ENCODE measurements at places on chromosomes 11 and 22.

- no peak for DNase-seq
These were observed 546.4 kb downstream of the TBC1D22A start for GRCh38 chr22:47308886-47309285.

DNA sequence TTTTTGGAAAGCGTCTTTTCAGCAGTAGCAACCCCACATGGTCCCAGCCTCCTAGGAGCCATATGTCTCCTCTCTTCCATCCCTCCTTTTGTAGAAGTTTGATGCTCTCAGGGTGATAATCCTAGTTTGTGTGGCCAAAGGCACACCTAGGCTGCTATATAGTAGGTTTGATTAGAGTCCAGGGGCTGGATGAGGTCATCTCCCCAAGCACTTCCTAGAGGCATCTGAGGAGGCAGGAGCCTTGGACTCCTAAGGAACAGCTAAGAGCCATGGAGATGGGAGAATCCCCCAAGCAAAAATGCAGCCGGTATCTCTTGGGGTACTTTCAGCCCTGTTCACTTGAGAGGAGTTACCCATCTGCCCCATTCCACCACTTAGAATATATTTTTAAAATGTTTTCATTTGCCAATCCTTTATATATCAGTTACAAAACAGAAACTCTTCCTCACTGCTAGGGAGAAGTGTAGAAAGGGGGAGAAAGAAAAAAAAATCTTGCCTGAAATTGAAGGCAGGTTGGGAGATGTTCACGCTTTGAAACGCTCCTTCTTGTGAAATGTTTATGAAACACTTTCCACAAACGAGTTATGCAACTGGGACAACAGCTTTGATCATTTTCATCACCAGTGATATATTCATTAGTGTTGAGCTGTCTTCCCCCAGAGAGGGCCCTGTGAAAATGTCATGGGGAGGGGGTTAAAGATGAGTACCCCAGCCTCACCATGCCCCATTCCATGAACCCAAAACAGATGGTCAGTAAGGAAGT lies 31.9 kb upstream of the TLCD5 start:
- DNase-seq, result no peak

- no peak for DNase-seq
These were observed 50.4 kb downstream of the TPCN2 start for GRCh38 chr11:69099180-69099579.

GRCh38 chr22:17930455-17931313 lies 93.7 kb downstream of the MICAL3 start:
- DNase-seq, result no peak

GRCh38 chr11:2741377-2742131 lies 41.8 kb upstream of the KCNQ1OT1 start:
- DNase-seq, result no peak

DNA sequence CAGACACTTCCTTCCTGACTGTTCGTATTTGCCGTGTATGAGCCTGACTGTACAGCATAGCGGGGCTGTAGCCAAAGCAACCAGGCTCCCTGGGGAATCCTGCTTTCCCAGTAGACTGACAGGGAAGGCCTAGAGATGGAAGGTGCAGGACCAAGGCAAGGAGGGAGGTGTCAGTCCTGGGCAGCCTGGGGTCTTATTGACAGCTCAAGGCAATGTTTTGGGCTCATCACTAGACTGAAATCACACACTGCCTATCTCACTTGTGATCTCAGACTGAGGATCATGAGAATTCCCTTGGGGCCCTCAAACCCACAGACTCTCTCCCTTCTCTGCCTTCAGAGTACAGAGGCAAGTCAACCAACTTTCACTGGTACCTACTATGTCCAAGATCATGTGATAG lies 346.8 kb upstream of the NARS2 start:
- DNase-seq, result no peak

DNA sequence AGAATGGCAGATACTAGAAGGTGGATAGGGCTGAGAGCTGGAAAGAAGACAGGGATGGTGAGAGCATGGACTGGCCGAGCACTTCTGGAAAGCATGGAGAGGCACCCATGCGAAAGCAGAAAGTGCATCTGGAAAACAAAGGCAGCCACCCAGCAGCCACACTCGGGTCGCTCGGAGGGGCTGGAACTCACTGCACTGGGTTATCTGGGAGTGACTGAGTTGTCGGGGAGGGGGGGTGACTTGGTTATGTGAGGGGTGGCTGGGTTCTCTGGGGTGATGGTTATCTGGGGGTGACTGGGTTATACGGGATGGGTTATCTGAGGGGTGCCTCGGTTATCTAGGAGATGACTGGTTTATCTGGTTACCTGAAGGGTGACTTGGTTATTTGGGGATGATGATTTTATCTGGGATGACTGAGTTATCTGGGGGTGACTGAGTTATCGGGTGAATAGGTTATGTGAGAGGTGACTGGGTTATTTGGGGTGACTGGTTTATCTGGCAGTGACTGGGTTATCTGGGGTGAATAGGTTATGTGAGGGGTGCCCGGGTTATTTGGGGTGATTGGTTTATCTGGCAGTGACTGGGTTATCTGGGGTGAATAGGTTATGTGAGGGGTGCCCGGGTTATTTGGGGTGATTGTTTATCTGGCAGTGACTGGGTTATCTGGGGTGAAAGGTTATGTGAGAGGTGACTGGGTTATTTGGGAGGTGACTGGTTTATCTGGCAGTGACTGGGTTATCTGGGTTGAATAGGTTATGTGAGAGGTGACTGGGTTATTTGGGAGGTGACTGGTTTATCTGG lies 2.6 kb upstream of the PANX2 start:
- no peak for DNase-seq

DNA sequence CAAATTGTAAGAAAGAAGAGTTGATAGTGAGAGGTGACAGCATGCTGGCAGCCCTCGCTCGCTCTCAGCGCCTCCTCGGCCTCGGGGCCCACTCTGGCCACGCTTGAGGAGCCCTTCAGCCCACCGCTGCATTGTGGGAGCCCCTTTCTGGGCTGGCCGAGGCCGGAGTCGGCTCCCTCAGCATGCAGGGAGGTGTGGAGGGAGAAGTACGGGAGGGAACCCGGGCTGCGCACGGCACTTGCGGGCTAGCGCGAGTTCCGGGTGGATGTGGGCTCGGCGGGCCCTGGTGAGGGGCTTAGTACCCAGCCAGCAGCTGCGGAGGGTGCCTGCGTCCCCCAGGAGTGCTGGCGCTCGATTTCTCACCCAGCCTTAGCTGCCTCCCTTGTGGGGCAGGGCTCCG lies 539.7 kb upstream of the CCDC179 start:
- no peak for DNase-seq

DNA sequence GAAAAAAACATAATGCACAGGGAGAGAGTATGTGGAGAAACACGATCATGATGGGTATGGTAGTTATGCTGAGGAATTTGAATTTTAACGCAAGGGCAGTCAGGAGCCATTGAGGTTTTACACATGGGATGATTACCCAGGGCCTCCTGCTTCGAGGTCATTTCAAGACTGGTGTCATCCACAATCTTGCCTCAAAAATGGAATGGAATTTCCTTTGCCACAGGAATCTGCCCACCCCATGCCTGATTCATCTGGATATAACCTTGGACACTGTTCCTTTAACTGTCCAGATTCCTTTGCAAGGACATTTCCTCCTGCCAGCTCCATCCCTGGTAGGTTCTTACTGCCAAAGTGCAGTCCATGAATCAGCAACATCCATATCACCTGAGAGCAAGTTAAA lies 655.9 kb upstream of the TENM4 start:
- no peak for DNase-seq

DNA sequence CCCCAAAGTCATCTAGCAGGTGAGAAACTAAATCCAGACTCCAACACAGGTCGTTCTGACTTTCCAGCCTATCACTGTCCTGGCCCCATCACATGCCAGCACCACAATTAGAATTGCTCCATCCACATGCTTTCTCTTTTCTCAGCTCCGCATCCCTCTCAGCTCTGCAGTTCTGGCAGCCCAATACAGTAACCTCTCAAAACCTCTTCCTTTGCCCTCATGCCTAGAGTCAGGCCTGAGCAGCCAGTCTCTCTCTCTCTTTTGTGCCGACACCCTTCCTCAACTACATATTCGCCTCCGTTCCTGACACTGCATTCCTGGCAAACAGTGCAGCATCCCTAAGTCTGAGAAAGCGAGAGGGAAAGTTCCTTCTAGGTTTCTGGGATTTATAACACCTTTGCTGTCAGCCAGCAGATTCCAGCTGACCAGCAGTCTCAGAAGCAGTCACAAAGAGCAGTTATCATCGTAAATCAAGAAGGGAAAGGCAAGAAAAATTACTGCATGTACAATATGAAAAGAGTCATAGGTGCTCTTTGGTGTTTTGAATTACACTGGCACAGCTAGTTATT lies 258.0 kb downstream of the FAT3 start:
- DNase-seq, result no peak

DNA sequence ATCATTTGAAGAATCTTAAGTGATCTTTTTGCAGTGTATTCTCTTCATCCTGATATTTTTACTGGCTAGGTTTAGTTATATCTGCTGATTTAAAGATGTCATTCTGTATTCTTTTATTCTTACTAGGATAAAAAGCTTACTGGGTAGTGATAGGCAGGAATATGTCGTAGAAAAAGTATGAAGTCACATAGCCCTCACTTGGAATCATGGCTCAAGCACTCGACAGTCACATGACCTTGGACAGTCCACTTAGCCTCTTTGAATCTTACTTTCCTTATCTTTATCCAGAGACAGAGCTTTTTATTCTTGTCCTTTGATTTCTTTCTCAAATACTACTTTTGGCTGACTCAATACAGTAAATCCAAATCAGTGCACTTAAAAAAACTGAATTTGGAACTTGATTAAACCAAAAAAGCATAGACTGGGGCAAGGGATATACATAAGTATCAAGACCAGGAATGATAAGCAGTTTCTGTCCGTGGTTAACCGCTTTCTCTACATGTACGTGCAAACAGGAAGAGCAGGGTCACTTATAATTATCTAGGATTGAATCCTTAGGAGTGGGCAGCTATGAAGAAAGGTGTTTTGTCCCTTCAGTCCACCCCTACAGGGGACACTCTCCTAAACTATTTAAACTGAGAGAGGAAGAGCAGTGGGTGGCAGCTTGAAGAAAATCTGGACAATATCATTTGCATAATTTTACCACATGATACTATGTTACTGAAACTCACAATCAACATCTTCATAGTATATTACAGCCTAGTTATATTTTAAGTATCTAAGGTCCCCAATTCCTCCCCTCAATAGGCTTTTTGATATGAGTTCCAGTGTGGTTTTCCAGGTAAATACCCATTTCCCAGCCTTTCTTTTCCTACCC lies 8.0 kb downstream of the MMP7 start:
- DNase-seq, result no peak

- no peak for DNase-seq
These were observed 439.6 kb upstream of the CCDC90B start for GRCh38 chr11:83725728-83726127.

DNA sequence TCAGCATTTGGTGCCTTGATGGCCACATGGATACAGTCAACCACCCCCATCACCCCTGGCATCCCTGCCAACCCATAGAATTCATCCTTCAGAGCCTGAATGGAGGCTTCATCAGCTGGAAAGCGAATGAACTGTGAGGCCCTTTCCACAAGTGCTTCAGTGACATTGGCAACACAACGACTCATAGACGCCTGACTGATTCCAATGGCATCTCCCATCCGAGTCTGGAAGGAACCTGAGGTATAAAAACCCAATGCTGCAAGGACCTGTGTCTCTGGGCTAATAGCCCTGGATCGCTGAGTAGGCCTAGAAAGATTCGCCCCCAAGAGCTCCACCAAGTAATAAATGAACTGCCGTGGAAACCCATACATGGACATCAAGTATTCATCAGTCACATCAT lies 1.3 kb downstream of the HARBI1 start:
- DNase-seq, result no peak

DNA sequence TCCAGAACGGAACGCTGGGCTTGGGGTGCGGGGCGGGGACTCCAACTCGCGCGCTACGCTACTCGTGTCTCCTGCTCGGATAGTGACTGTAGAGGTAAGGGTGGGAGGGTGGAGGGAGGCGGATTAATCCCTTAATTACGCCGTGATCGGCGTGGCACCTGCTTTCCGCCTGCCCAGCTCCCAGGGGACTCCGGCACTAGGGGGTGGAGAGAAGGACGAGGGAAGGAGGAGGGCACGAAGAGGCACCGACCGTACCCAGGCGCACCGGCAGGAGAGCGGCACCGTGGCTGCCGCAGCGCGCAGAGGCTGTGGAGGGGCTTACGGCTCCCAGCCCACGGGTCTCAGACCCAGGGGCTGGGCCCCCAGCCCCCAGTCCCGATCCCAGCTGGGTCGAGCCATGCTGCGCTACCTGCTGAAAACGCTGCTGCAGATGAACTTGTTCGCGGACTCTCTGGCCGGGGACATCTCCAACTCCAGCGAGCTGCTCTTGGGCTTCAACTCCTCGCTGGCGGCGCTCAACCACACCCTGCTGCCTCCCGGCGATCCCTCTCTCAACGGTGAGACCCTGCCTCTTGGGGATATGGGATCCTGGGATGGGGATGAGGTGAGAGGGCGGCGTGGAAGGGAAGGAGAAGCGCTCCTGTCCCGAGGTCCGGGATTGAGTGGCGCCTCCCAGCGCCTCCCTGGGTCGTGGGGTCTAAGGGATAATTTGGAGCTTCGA lies at the start of gene ROBO3:
Gene ROBO3, plus strand, starts transcription at position 252 of the 721 bp plus-strand sequence. Its CDS starts 146 bp downstream, at position 398.
- DNase-seq, result no peak

DNA sequence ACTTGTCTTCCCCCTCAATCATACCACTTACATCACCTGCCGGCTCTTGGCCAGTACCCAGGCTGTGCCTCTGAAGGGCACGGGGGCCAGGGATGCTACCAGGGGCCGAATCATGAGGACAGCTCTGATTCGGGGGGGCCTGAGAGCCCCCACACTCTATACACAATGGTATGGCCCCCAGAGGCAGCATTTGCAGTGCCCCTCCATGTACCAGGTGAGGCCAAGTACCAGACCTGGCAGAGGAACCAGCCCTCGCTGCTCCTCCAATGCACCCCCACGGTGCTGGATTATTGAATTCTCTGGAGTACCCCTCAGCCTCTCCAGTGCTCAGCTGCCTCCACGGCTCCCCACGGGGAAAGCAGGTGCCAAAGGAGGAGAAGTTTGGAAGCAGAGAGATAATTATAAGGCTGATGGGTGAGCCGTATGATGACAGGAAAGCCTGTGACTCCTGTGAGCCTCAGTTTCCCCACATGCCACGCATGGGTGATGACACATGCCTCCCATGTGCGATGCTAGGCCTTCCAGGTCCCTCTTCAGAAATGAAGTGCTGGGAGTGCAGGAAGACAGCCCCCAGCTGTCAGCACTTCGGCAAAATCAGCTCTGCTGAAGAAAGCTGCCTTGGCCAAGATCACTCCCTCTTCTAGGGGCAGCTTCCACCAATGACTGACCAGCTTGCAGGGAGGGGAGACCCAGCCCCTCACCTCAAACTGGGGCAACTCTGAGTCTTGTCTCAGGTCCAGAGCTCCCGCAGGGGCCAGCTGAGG lies 69.9 kb downstream of the THAP12 start:
- no peak for DNase-seq

- no peak for DNase-seq
These were observed 39.0 kb downstream of the PDGFD start for GRCh38 chr11:104124979-104125378.

- DNase-seq, result no peak
These were observed 100.6 kb downstream of the FBXO7 start for GRCh38 chr22:32574958-32575910.

Measured in HEK293T (cell line).